ENCODE measurements at places on chromosomes 2 and 18.

DNA sequence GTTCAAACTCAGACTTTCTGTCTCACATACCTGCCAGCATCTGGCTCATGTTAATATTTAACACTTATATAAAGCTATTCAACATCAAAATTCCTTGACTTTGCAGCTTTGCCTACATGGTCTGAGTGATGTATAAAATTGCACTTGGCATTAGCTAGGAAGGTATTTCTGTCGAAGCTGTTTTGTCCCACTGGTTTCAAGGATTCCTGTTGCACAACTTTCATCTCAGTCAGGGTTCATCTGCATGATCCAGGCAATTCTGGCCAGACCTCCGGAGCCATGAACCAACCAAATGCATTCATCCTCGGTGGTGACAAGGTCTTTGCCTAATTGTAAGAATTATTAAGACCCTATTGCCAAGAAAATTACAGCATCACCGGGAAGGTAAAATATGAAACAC, 185.4 kb downstream of the ZEB2 start:
- no peak for DNase-seq

DNA sequence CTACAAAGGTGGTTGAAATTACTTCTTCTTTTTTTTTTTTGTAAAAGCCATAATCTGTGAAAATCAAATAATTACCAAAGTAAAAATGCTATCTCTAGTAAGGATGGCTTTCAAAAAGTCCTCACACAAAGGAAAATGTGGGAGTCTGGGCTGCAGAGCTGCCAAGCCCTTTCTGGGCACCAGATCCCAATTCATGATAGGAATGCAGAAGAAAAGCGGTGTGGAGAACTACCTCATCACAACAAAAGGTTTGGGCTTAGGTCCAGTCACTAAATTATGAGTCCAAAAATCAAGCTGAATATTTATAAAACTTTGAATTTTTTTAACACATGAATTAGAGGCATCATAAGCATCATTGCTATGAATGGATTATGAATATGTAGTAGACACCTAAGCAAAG, 30.8 kb upstream of the EPHA4 start:
- DNase-seq = no peak

DNA sequence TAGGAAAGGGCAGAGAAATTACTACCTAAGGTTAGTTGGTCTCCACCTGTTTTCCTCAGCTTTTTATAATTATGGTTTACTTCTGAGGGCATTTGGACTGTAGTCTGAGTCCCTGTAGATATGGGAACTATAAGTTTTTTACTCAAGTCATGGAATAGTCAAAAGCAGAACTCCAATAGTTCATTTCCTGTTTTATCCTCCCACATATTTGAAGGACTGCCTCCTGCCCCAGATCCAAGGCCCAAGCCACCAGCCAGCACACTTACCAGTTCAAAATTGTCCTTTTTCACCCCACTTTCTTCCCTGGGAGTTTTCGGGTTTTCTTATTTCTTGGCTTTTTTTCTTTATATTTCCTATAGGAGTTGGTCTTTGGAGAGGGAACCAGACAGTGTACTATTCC, 164.1 kb downstream of the MBD5 start:
- DNase-seq = no peak

- no peak for DNase-seq
These were observed 49.4 kb downstream of the RND3 start for GRCh38 chr2:150438041-150438440.

- no peak for DNase-seq
These were observed 36.7 kb downstream of the PARD3B start for GRCh38 chr2:204581946-204582345.

- no peak for DNase-seq
These were observed 1.8 kb downstream of the RFTN2 start for GRCh38 chr2:197673606-197674005.

GRCh38 chr2:29469516-29469915, 354.3 kb downstream of the CLIP4 start:
- DNase-seq = no peak

DNA sequence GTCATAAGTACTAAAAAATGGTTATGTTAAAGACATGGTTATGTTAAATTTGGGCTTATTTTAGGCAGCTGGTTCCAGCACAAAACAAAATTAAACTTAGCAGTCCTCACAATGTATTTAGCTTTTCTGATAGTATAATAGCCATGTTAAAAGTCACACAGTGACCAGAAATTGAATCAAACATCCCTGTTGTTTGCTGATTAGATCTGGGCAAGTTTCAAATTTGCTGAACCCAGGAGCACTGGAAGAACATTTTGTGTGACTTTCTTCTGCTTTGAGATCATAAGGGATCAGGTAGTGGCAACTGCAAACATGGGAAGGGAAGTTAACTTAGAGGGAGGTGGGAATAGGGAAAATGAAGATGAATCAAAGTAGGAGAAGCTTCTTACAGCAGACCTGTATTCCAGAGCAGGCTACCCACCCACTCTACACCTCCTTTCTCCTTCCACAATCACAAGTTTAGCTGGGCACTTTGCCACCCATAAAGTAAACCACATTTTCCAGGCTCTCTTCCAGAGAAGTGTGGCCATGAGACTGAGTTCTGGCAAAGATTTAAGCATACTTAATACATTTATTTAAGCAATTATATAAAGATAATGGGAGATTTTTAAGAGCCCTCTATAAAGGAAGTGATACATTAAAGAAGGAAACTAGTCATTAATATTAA, 616.1 kb upstream of the LRATD1 start:
- no peak for DNase-seq

- no peak for DNase-seq
These were observed 513.9 kb upstream of the NETO1 start for GRCh38 chr18:73381699-73382036.

GRCh38 chr18:45617284-45617683, 2.0 kb downstream of the SLC14A2 start:
- no peak for DNase-seq

GRCh38 chr2:239831861-239832489, 193.2 kb downstream of the NDUFA10 start:
- no peak for DNase-seq

DNA sequence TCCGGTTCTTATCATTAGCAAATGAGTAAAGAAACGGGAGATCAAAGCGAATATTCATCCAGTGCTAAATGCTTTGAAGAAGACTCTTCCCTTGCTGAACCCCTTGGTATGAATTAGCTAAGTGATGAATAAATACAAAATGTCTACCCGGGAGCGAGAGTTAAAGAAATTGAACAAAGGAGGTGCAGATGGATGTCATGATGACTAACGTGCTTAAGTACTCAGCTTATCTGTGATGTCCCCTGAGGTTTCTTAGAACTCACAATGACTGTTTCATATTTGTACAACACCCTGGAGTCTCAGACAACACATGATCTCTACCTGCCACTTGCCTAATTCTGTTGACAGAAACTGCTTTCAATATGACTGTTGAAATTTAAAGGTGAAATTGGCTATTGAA, 148.5 kb downstream of the TMEM200C start:
- no peak for DNase-seq

DNA sequence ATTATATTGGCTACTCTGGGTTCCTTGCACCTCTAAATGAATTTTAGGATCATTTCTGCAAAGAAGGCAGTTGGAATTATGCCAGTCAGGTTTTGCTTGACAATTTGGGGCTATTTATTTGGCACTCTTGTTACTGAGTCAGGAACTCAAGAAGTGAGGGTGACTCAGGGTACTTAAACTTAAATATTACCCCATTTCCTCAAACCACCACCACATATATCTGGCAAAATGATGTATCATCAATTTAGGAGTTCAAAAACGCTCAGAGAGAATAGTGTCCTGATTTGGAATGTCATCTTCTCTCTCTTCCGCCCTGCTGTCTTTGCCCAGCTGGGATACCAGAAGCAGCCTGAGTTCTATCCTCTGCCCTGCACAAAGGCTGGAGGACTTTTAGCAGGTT, 2.4 kb upstream of the THNSL2 start:
- no peak for DNase-seq

- DNase-seq = peak; percentile 61
These were observed at the start of gene PSD4 for GRCh38 chr2:113173542-113174375. Gene PSD4, plus strand, starts transcription at chr2:113173971. Its CDS starts 8,486 bp downstream, at chr2:113182457.

GRCh38 chr2:219782737-219783348, 155.4 kb downstream of the SLC4A3 start:
- DNase-seq = no peak

GRCh38 chr2:128531856-128532255, 213.2 kb upstream of the HS6ST1 start:
- no peak for DNase-seq

DNA sequence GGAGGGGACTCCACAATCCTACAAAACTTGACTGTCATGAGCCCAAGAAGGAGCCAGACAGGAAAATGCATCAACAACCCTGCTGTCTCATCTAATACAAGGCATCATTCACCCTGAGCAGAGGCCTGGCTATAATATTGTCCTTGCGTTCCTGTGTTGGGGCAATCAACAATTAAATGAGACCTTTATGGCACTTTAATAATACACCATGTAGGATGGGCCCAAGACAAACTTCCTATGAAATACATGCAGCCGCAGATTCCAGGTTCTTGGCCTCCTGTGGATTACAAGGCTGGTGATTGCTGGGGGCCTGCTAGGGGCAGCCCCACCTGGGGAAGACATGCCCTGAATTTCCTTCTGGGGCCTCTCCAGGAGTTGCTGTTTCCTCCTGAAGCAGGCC, 82.8 kb upstream of the PPP1CB start:
- no peak for DNase-seq

- DNase-seq = no peak
These were observed 2.3 kb downstream of the MSL3B start for GRCh38 chr2:233865838-233866237.
